Activated CD4-positive, alpha-beta T cell treated with anti-CD3 and anti-CD28 coated beads for 36 hours (primary cell): ENCODE measurements at places on chromosomes 2 and 18. TPM values are rescaled to one million over a fixed set of nuclear protein-coding genes. Genes with fewer than 3 reads are reported as not detected.

- no peak for DNase-seq
These were observed 2.9 kb upstream of the TNP1 start for GRCh38 chr2:216862628-216863398.

GRCh38 chr2:9308186-9308955 is 101.8 kb downstream of the ASAP2 start:
- no peak for DNase-seq

DNA sequence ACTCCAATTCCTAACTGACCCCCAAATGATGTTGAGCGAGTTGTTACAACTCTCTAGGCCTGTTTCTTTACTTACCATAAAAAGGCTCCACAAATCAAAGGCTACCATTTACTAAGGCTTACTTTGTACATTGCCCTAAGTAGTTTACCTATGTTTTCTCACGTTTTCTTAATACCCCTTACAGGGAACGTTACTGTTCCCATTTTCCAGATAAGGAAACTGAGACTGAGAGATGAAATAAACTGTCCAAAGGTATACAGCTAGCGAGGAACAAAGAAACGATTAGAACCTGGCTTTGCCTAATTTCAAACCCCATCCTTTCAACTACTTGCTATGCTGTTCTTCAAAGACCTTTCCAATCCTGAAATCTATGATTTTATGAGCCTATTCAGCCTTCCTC is 74.8 kb upstream of the SPTBN1 start:
- no peak for DNase-seq

The CNDP2 gene
- 146 TPM for total RNA-seq

The FBLN7 gene
- 40.5 TPM for total RNA-seq

DNA sequence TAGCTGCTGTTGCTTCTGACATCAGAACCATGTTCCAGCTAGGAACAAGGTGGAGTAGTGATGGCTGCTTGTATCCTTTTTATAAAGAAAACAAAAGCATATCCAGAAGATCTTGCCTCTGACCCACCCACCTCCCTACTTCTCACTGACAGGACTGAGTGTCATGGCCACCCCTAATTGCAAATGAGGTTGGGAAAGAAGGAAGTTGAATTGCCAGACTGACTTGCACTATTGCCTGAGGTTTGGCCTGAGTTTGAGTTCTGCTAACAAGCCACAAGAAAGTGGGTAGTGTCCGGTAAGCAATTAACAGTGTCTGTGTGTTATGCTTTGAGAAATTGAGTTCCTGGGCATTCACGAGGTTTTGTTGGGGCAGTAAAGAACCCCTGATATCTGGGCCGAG is 22.8 kb downstream of the SGPP2 start:
- DNase-seq, result no peak

The UGT1A5 gene
- not detected for total RNA-seq

The DOCK10 gene
- total RNA-seq, result 177 TPM

The IL1RL2 gene
- total RNA-seq, result 1.5 TPM

DNA sequence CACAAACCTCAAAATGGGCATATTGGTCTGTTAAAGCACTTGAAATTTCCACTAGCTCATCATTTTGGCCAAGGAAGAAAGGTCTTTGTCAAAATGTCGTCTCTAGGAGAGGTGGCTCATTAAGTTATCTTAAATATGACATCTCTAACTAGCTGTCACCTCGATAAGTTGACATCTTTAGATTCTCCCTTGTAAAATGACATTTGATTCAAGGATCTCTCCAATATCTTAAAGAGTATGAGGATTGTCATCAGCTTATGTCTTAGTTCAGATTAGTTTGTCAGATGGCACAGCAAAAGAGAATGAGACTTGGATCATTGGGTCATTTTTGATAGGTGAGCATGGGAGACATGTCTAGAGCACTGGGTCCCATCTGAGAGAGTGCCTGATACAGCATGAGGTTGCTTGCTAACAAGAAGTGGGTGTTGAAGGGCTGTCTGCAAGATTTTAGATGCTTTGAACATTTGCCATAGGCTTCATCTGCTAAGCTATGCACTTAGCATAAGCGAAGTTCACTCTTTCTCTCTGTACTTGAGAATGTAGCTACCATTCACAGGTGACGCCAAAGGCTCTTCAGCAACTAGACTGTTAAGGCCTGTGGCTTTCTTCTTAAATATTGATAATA is 12.9 kb downstream of the PTPRM start:
- no peak for DNase-seq

DNA sequence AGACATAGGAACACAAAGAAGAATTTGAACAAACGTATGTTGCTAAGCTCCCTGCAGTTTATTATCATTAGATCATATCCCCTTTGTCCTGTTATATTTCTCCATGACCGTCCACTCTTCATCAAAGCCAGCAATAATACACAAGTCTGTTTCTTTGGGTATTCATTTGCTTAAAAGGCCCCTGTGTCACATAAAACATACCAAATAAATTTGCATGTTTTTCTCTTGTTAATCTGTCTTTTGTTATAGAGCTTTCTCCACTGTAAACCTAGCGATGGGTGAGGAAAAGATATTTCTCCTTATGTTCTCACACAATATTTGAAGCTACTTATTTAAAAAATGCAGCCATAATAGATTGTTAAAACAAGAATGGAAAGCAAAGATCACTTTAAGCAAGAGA is 42.9 kb upstream of the REL start:
- DNase-seq, result no peak

The RBM43 gene
- 5.8 TPM for total RNA-seq

The ABCG8 gene
- total RNA-seq, result not detected

- DNase-seq, result peak; percentile 27
These were observed 28.9 kb downstream of the ZNF532 start for GRCh38 chr18:58893388-58894099.

DNA sequence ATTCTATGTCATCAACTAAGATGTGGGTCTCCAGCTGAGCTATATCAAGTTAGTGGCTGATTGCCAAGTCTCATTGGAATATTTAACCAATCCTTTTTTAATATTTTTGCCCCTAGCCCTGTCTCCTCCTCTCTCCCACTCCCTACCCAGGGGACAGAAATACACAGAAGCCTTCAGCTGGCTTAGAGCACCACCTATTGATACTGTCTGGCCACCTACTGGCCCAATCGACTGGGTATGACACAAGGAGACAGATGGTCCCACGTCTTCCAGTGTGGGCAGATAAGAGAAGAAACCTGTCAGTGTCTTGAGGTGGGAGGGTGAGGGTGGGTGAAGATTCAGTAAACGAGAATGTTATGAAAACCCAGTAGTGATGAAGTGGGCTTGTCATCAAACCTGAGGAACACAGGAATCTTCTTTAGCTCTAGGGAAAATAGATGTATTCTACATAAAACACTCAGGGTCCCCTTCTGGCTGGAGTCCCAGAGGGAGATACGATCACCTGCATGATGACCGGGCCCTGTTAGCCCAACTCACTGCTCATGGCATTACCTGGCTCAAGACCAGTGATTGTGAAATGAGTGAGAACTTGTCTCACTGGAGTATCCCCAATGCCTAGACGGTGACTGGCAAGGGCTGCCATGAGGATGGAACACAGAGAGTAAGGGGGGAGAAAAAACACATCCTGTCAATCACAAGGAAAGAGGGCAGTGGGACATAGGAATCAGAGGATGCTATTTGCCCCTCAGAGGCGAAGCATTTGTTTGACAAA is 26.7 kb downstream of the POLR1A start:
- DNase-seq, result peak; percentile 25

GRCh38 chr2:211751848-211752247 is 786.8 kb downstream of the ERBB4 start:
- no peak for DNase-seq

DNA sequence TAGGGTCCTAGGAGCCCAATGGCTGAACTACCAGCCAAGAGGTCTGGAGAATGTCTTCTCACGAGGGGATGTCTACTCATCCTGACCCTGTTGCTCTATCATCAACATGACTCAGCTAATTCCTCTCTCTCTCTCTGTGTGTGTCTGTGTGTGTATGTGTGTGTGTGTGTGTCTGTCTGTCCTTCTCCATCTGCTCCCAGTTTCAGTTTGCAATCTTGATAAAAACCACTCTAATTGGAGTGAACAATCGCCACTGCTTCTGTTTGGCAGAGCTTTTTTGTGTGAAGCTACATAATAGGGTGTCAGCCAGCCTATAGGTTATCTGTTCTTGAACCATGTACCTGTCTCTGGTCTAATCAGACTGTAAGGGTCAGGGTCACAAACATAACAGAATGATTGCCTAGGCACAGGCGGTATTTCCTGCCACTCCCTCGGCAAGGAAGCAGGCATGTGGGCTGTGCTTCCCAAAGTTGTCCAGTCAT is 219.8 kb downstream of the SH3BP4 start:
- no peak for DNase-seq

The BOLL gene
- total RNA-seq, result not detected

The CCDC68 gene
- not detected for total RNA-seq

The IL18RAP gene
- 7.4 TPM for total RNA-seq

The GALNT5 gene
- total RNA-seq, result 0.04 TPM

The ANKRD62 gene
- not detected for total RNA-seq

The MBD2 gene
- 143 TPM for total RNA-seq

- DNase-seq, result no peak
These were observed 308.8 kb upstream of the LYPD1 start for GRCh38 chr2:132978840-132979239.

- peak; percentile 8 for DNase-seq
These were observed 336.4 kb downstream of the PARD3B start for GRCh38 chr2:204881655-204882054.

GRCh38 chr2:134435936-134436335 is 182.1 kb downstream of the MGAT5 start:
- DNase-seq, result no peak

GRCh38 chr18:31688606-31689005 is 4.2 kb upstream of the B4GALT6 start:
- no peak for DNase-seq

DNA sequence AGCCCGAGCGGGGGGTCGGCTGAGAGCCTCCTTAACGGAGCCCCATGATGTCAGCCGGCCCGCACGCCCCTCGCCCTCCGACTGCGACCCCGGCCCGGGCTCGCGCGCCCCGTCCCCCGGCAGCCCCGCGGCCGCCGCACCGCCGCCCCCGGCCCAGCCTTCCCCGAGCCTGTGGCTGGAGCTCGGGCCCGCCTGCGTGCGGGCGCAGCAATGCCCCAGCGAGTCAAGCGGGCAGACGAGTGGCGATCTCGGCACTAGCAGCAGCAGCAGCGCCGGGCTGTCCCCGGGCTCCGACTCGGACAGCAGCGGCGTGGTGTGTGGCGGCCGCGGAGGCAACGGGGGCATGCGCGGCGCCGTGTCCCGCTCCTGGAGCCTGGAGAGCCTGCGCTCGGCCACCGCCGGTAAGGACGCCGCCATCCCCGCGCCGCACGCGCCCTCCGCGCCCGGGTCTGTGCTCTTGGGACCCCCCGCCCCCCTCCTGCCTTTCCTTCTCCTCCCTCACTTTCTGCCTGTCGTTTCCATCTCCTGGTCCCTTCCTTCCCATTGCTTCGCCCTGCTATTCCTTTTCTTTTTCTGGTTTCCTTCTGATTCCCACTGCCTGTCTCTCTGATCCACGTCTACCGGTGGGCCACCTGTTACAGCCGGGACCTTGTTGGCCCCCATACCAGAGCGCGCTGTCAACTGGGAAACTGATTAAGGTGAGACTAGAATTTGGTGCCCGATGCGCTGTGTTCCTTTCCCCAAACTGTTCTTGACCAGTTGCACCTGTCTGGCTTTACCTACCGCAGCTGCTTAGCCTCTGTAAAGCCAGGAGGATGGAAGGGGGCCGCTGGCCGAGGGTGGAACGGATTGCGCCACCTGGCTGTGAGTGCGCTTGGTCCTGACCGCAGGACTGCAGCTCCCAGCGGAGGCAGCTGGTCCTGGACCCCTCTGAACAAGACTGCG is 127.4 kb downstream of the ARHGEF4 start:
- DNase-seq, result peak; percentile 47

GRCh38 chr2:47558116-47558767 is 155.3 kb downstream of the MSH2 start:
- no peak for DNase-seq

The CEBPZ gene
- total RNA-seq, result 107 TPM

DNA sequence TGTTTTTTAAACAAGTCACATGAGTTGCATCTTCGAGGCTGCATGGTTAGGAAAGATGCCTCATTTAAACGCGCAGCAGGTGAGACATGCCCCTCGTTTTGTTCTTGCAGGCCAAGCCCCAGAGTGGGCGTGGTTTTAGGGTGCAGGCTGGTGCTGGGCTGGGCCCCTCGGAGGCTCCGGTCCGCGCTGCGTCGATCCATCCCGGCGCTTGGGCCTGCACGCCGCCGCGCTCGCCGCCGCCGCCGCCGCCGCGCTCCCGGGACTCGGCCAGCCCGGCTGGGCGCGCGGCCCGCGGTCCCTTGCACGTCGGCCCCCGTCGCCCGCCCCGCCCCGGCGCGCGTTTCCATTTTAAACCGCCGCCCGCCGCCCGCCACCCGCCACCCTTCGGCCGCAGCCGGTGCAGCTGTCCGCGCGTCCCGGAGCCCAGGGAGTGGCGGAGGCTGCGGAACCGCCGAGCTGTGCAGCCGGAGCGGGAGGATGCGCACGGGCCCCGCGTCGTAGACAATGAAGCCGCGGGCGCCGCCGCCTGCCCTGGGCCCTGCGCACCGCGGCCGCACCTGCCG is 175.5 kb downstream of the AGAP1 start:
- DNase-seq, result peak; percentile 60

- DNase-seq, result no peak
These were observed 58.6 kb upstream of the VRK2 start for GRCh38 chr2:57987835-57988573.

The STPG4 gene
- 0.14 TPM for total RNA-seq

GRCh38 chr2:62641410-62641843 is 64.1 kb upstream of the EHBP1 start:
- no peak for DNase-seq

- no peak for DNase-seq
These were observed 51.4 kb upstream of the MAP4K3 start for GRCh38 chr2:39488450-39488849.

The IL1R1 gene
- 21.8 TPM for total RNA-seq

DNA sequence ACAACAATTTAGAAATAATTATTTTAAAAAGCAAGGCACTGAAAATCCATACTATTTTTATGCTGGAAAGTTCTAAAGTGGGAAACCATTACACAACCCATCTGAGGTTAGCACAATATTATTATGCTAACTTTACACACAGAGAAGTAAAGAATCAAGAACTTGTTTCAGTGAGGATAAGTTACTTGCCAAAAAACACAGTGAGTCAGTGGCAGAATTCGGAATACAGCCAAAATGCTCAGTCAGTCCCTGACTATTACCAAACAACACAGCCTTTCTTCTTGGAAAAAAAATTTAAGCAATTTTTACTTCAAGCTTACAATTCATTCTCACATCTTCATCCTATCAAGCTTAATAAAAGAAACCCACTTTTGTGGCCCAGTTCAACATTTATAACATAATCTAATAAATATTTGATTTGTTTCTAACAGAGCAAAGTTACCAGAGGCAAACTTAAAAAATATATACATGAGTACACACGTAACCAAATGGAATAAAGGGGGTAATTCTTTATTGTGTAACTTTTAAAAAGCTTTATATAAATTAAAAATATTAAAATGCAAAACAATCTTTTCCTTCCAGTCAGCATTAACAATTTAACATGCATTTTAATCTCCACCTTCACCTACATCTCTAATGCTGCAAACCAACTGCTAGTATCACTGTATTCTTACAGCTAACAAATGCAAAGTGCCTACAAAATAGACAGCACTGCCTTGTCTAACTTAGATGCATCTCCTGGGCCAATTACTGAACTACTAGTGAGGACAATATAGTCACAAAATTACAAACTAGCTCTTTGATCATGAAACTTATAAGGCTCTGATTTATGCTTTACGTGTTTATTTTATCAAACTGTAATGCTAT is 55.2 kb downstream of the CCDC88A start:
- no peak for DNase-seq

- DNase-seq, result no peak
These were observed 16.9 kb upstream of the CD28 start for GRCh38 chr2:203689426-203690116.
